GM12878 (cell line): ENCODE measurements at places on chromosomes 7 and 10.

DNA sequence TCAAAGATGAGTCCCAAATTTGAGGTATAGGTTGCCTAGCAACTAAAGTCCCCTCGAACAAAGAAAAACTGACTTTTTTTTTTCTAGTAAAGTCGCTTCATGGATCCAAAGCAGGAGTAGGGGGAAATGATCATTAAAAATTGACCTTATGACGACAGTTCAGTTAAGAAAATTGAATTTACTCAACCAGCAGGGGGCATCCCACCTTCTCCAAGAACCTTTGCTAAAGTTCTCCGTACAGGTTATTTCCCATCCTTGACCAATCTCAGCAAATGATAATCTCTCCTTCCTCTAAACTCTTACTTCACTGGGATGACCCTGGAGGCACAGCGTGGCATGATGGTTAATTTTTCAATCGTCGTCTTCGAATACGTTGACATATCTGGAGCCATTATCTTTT is 228.3 kb downstream of the CALN1 start:
- no peak overlapping the region for H3K4me3 ChIP-seq
- no peaks in the 10 kb centered on the region for H3K4me1 ChIP-seq
- H3K27ac ChIP-seq: no peak overlapping the region
- no peaks in the 10 kb centered on the region for H3K36me3 ChIP-seq
- DNase-seq: no peak
- no peaks in the 10 kb centered on the region for H3K27me3 ChIP-seq

GRCh38 chr7:89049043-89049442 is 253.5 kb upstream of the TEX47 start:
- H3K36me3 ChIP-seq: no peaks in the 10 kb centered on the region

- peak; percentile 53 for DNase-seq
- peaks cover 26% of the 10 kb centered on the region for H3K4me1 ChIP-seq
- no peaks in the 10 kb centered on the region for H3K27me3 ChIP-seq
Observed at GRCh38 chr7:101884671-101885596, 67.5 kb downstream of the CUX1 start.

- no peaks in the 10 kb centered on the region for H3K36me3 ChIP-seq
- no peak for DNase-seq
- peaks cover 3% of the 10 kb centered on the region; the same call in 1 of the 2 replicates for H3K4me1 ChIP-seq
- peak overlapping the region; percentile 45 for H3K4me3 ChIP-seq
Observed at GRCh38 chr10:6091630-6092029, 2.8 kb downstream of the RBM17 start.

DNA sequence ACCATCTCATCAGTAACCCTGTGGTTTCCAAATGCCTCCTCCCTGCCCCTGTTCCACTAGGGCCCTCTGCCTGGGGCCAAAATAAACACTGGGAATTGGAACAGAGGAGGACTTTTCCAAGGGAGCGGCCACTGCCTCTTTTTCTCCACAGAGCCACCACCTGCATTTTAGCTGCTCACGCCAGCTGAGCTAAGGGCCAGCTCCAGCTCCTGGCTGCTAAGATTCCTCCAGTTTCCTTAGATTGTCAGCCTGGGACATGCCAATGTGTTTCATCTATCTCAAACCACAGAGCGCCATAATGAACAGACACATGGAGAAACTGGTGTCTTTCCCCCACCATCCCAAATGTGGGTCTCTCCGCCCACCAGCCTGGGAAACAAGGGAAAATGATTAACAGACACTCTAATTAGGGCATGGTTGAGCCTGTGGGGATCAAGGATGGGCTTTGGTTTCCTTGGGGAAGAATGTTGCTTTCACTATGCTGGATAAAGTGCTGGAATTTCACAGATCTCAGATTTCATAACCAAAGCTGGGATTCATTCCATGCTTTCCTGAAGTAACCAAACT is 52.2 kb downstream of the ASB13 start:
- no peak for DNase-seq
- no peak overlapping the region for H3K27ac ChIP-seq
- H3K27me3 ChIP-seq: no peaks in the 10 kb centered on the region; the same call in 1 of the 2 replicates
- H3K4me1 ChIP-seq: no peaks in the 10 kb centered on the region

- no peaks in the 10 kb centered on the region for H3K27me3 ChIP-seq
- H3K36me3 ChIP-seq: no peaks in the 10 kb centered on the region; the same call in 1 of the 2 replicates
- no peak overlapping the region for H3K4me3 ChIP-seq
- no peak overlapping the region for H3K27ac ChIP-seq
- no peaks in the 10 kb centered on the region for H3K4me1 ChIP-seq
- DNase-seq: no peak
Observed at GRCh38 chr10:77582710-77583115, 54.9 kb downstream of the KCNMA1 start.

DNA sequence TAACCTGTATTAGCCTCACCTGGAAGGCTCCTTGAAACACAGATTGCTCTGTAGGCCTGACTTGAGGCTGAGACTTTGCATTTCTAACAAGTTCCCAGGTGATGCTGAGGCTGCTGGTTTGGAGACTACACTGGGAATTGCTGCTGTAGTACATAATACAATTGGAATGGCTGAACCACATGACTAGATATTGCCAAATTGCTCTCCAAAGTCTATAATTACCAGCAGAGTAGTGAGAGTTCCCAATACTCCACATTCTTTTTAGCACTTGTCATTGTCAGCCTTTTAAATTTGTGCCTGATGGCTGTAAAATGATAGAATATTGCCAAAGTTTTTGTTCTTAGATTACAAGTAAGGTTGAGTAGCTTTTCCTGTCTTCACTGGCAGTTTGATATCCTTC is 39.9 kb downstream of the PLEKHA8 start:
- H3K4me1 ChIP-seq: no peaks in the 10 kb centered on the region
- H3K4me3 ChIP-seq: no peak overlapping the region
- H3K36me3 ChIP-seq: peaks cover 6% of the 10 kb centered on the region; the same call in 1 of the 2 replicates
- no peak for DNase-seq
- no peak overlapping the region for H3K27ac ChIP-seq
- H3K27me3 ChIP-seq: no peaks in the 10 kb centered on the region

GRCh38 chr10:94403380-94404213 is 1.3 kb downstream of the TBC1D12 start:
- peak overlapping the region; percentile 68 for H3K27ac ChIP-seq
- H3K4me3 ChIP-seq: peak overlapping the region; percentile 83
- DNase-seq: peak; percentile 47
- H3K27me3 ChIP-seq: no peaks in the 10 kb centered on the region
- no peaks in the 10 kb centered on the region for H3K36me3 ChIP-seq
- no peaks in the 10 kb centered on the region for H3K4me1 ChIP-seq

- H3K27ac ChIP-seq: no peak overlapping the region
- H3K4me1 ChIP-seq: no peaks in the 10 kb centered on the region
- H3K4me3 ChIP-seq: no peak overlapping the region
- DNase-seq: no peak
Observed at GRCh38 chr10:1149793-1150637, 93.8 kb downstream of the WDR37 start.

- no peak overlapping the region for H3K4me3 ChIP-seq
- no peaks in the 10 kb centered on the region for H3K36me3 ChIP-seq
- peaks cover 5% of the 10 kb centered on the region for H3K27me3 ChIP-seq
- no peak for DNase-seq
- no peak overlapping the region for H3K27ac ChIP-seq
- no peaks in the 10 kb centered on the region for H3K4me1 ChIP-seq
Observed at GRCh38 chr10:30630571-30630970, 1.0 kb upstream of the LYZL2 start.

- no peaks in the 10 kb centered on the region for H3K27me3 ChIP-seq
- no peak overlapping the region for H3K27ac ChIP-seq
- DNase-seq: peak; percentile 21
- H3K4me3 ChIP-seq: no peak overlapping the region
Observed at GRCh38 chr10:8404721-8405120, 350.2 kb downstream of the GATA3 start.

GRCh38 chr10:100786591-100786990 is 41.2 kb downstream of the PAX2 start:
- H3K4me3 ChIP-seq: no peak overlapping the region
- no peaks in the 10 kb centered on the region for H3K36me3 ChIP-seq
- H3K27ac ChIP-seq: no peak overlapping the region
- no peak for DNase-seq
- H3K27me3 ChIP-seq: peaks cover 5% of the 10 kb centered on the region

DNA sequence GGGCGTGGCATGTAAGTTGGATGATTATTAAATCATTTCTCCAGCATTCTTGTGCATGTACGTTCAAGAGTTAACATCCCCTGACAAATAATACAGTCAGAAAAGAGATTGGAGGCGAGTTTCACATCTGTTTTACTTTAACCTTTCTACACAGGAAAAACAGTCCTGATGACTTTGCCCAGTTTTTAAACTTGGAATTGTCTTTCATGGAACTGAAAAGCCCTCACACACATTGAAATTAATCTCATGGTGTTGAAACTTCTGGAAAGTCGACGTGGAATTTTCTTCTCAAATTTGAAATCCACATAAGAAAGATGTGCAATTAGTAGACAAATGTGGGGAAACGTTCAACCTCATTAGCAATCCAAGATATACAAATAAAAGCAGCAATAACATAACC is 31.2 kb upstream of the ZNF438 start:
- H3K36me3 ChIP-seq: no peaks in the 10 kb centered on the region
- no peak for DNase-seq
- H3K4me3 ChIP-seq: no peak overlapping the region
- H3K4me1 ChIP-seq: no peaks in the 10 kb centered on the region
- H3K27ac ChIP-seq: no peak overlapping the region
- no peaks in the 10 kb centered on the region for H3K27me3 ChIP-seq

DNA sequence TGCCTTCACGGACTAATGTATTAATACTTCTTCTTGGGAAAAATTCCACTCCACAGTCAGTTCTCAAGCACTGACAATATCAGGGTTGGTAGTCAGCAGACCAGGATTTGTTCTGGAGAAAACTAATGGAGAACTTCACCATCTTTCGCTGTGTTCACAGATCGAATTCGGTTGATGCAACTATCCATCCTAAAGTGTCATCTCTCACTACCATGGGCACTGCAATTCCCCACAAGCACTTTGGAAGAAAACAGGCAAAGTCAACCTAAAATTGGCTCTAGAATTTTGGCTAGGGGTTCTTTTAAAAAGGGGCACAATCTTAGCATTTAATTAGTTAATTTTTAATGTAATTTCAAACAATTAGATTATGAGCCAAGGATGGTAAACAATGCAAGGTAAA is 164.4 kb downstream of the HGF start:
- H3K27ac ChIP-seq: no peak overlapping the region
- H3K4me3 ChIP-seq: no peak overlapping the region

- no peak overlapping the region for H3K27ac ChIP-seq
- no peaks in the 10 kb centered on the region for H3K4me1 ChIP-seq
- H3K27me3 ChIP-seq: no peaks in the 10 kb centered on the region
- no peak overlapping the region for H3K4me3 ChIP-seq
Observed at GRCh38 chr7:88888684-88889083, 93.1 kb upstream of the TEX47 start.

DNA sequence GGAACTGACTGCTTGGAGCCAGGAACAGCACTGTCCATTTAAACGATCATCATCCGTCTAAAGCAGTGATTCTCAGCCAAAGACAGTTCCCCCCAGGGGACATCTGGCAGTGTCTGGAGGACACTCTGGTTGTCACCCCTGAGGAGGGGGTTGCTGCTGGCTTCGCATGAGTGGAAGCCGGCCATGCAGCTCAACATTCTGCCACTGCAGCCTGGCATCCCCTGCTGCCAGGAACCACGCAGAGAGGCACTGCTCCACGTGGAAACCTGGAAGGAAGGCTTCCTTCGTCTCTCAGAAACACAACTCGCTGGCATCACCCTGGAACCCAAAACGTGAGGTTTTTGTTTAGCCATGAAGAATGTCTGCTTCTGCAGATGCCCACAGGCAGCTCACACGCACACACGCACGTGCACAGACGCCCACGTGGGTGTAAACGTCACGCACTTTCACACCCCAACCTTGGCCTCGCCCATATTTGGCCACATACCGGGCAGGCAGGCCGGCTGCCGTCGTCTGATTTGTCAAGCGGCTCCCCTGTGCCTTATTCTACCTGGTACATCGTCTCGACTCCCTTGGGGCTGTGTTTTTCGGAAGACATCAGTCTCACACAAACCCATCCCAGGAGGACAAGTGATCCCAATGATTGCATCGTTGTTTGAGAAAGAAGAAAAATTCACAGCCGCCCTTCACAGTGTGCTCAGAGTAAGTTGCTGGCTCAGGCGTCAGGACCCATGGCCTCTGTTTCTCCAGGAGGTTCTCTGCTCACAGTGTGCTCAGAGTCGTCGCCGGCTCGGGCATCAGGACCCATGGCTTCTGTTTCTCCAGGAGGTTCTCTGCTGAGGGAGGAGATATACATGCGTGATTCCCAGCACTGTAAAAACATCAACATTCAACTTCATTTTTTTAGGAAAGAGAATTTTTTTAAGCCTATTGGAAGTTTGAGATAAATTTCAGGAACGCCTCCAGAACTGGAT is 127.2 kb upstream of the PPP2R2D start:
- DNase-seq: no peak
- H3K4me3 ChIP-seq: no peak overlapping the region
- no peaks in the 10 kb centered on the region for H3K27me3 ChIP-seq
- no peak overlapping the region for H3K27ac ChIP-seq
- no peaks in the 10 kb centered on the region for H3K36me3 ChIP-seq
- no peaks in the 10 kb centered on the region for H3K4me1 ChIP-seq

DNA sequence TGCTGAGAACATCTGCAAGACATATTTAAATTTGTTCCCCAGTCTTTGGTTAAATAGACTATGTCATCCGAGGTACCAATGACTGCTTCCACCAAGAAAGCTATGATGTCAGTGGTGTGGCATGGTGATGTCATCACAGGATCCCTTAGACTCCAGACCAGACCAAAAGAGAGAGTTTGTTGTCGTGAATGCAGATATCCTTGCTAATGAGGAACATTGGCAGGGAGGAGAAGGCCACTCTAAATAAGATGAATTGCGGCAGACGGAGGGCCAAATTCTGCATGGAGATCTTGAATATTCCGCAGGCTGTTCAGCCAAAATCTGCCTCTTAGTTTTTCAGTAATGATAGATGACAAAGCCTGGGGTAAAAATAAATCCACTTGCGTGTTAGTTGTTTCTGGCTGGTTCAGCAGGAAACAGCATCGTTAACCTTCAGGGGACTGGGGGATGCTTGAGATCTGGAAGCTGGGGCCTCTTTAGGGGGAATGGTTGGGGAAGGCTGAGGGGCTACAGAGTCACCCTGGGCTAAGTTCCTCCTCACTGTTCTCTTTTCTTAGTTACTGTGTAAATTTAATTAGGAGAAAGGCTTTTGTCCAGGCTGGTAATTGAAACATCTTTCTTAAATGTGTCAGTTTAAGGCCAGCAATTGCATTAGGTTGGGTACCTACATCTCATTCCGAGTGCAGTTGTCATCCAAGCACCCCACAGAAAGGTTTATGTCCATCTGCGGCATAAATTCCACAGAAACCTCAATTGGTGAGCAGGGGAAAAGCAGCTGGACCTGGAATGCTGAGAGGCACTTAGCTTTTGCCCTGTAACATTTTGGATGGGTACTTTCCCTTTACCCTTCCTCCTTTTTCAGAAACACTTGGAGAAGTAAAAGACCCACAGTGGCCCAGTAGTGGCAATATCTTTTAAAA is 11.6 kb upstream of the CAMK1D start:
- no peaks in the 10 kb centered on the region for H3K36me3 ChIP-seq
- no peak for DNase-seq
- no peaks in the 10 kb centered on the region for H3K27me3 ChIP-seq
- peaks cover 38% of the 10 kb centered on the region for H3K4me1 ChIP-seq

DNA sequence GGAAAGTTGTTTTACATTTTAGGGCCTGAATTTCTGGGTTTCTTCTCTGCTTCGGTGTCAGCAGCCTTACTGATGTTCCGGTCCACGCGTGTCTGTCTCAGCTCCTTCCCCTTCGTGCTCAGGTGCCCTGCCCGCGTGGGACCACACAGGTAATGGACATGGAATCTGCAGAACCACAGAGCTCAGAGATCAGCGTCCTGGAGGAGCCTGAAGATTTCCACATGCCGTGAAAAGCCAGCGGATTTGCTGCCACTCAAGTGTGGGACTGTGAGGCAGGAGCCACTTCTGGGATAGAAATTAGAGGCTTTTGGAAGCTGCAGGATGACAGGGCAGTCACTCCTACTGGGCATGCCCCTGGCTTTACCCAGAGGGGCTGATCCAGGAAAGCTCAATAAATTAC is 666.1 kb upstream of the FOXK1 start:
- no peak for DNase-seq
- H3K4me1 ChIP-seq: no peaks in the 10 kb centered on the region
- no peak overlapping the region for H3K27ac ChIP-seq
- no peaks in the 10 kb centered on the region for H3K27me3 ChIP-seq
- no peak overlapping the region for H3K4me3 ChIP-seq
